ENCODE measurements at places on chromosomes 4 and X.

DNA sequence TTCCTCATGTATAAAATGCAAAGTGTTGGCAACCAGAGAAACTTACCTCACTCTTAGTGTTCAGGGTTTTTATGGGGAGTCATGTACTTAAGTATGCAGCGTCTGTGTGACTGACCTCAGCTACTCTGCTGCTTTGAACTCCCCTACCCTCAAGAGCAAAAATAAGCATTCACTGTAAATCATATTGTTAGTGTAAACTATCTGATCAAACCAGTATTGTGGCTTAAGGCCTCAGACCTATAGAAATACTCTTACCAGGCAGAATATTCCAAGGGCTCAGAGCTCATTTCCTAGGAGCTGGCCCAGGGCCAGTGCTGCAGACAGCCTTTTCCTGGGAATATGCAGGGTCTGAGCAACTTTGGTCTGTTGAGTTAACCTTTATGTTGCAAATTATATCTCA, 453.1 kb downstream of the CCSER1 start:
- no peak for DNase-seq

DNA sequence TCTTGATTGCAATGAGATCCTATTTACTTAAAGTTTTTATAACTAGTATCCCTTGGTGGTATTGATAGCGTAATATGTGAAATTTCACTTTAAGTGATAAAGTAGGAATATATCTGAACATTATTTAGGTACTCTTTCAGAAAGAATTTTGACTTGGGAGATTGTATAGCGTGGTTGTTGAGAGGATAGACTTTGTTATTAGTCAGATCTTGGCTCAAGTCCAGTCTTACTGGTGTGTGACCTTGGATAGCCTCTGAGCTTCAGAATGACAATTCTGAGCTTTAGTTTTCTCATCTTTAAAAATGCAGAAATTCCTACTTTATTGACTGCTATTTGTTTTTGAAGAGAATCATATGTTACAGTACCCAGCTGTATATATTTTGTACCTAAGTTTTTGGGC, 32.6 kb downstream of the DCK start:
- no peak for DNase-seq

GRCh38 chrX:24027985-24028384, 999 bp upstream of the KLHL15 start:
- no peak for DNase-seq

DNA sequence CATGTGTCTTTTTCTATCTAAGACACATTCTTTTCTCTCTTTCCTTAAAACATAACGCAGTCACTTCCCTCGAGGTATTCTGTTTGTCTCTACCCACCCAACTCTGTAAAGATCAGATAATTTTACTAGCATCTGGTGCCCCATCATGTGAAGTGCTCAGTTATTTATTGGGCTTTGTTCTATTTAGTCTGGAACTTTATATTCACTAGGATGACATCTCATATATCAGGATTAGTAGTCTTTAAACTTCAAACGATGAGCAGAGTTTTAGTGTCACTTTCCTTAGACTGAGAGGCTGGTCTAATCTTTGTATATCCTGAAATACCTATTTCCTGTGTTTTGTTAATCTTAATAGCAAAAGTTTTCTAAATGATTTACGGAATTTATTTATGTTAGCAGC, 445.5 kb upstream of the NDST3 start:
- DNase-seq: no peak

DNA sequence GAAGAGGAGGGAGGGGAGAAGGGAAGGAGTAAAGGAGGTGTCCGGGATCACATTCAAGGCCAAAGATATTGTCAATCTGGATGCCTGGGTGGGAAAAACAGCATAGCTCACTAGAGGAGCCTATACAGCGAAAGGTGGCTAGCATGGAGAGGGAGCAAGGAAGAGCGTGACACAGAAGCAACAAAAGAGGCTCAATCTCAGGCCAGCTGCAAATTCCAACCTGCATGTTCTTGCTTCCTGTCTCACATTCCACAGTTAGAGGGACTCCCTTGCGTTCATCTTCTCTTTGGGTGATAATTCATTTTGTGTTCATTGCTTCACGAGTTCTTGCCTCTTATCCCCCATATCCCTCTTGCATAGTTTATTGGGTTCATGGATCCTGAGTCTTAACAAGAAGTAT, 3.0 kb upstream of the CLNK start:
- no peak for DNase-seq

DNA sequence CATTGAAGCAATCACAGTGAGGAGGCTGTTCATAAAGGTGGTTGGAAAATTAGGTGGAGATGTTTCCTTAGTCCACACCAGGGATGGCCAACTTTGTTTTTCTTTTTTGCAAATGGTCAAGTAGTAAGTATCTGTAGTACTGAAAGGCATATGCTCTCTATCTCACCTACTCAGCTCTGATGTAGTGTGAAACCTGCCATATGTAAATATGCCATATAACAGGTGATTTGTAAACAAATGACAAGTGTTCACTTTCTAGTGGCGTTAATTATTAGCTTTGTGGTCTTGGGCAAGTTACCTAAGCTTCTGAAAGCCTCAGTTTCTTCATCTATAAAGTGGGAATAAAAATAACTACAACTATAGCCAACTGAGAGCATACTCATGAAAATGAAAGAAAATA, 421.4 kb upstream of the LCORL start:
- DNase-seq: no peak

- DNase-seq: no peak
These were observed 248.1 kb upstream of the PPARGC1A start for GRCh38 chr4:24137671-24138601.

DNA sequence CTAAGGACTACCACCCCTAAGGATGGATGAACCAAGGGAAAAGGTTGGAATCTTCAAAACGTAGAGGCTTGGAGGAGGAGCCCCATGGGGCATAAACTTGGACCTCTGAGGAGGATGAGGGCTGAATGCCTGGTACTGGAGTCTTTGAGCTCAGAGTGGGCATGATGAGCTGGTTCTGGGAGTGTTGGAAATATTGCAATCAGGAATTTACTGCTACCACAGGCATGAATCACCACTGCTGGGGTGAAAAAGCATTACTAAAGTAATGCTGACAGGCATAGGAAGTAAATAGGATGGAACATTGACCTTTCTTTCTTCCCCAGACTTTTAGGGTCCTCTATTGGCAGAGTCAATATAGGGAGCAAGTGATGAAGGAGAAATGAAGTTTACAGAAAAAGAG, 105.8 kb upstream of the RPS6KA3 start:
- no peak for DNase-seq

DNA sequence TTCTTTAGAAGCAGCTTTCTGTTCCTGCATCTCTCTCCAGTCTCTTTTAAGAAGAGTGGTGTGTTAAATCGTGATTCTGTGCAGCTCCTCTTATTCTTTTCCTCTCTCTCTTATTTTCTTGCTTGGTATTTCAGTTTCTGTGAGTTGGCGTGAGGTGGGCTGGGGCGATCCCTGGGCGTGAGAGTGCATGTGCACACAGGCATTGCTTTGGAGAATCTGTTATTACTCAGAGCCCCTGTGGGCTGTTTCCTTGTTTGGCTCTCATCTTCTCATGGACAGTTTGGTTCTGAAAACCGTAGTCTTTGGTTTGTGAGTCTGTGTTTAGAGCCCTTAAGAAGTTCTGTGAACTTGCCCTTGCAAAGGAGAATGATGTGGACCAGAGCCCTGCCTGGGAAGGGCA, 97.2 kb upstream of the CLNK start:
- no peak for DNase-seq

DNA sequence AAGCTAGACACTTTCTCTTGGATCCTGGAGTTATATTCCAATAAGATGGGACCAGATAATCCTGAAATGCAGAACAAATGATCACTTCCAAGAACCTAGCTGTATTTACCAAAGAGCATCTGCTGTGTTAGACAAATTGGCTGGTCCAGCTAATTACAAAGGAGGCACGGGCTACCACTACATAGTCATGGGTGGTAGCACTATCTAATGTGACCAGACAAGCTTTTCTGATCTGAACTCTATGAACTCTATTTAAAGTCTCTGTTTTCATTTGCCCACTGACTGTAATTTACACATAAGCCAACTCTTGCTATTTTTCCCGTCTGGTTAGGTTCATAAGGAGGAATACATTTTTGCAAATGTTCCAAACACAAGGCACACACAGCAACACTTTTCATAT, 34.6 kb downstream of the LNX1 start:
- DNase-seq: no peak

DNA sequence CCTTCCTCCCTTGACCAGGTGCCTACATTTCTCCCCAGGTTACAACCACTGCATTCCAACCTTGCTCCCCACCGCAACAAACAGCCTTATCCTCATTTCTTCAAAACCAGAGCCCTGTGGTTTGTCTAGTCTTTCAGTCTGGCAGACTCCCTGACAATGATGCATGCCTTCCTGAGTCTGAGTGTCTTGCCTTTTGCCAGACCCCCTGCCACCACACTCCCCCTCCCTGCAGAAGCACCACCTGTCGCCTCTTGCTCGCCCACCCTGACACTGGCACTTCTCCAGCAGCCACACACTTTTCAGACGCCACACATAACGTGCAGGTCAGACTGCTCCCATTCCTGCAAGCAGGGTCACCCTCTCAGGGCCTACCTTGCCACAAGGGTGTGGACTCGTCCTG, 349.2 kb upstream of the NOCT start:
- no peak for DNase-seq

GRCh38 chr4:78650106-78651024, 98.8 kb downstream of the ANXA3 start:
- no peak for DNase-seq

- DNase-seq: no peak
These were observed 167.1 kb downstream of the RAPGEF2 start for GRCh38 chr4:159269956-159270355.

- DNase-seq: no peak
These were observed 47.5 kb downstream of the SEPTIN11 start for GRCh38 chr4:76997077-76997476.

GRCh38 chr4:173231916-173232315, 63.3 kb downstream of the GALNT7 start:
- DNase-seq: no peak

DNA sequence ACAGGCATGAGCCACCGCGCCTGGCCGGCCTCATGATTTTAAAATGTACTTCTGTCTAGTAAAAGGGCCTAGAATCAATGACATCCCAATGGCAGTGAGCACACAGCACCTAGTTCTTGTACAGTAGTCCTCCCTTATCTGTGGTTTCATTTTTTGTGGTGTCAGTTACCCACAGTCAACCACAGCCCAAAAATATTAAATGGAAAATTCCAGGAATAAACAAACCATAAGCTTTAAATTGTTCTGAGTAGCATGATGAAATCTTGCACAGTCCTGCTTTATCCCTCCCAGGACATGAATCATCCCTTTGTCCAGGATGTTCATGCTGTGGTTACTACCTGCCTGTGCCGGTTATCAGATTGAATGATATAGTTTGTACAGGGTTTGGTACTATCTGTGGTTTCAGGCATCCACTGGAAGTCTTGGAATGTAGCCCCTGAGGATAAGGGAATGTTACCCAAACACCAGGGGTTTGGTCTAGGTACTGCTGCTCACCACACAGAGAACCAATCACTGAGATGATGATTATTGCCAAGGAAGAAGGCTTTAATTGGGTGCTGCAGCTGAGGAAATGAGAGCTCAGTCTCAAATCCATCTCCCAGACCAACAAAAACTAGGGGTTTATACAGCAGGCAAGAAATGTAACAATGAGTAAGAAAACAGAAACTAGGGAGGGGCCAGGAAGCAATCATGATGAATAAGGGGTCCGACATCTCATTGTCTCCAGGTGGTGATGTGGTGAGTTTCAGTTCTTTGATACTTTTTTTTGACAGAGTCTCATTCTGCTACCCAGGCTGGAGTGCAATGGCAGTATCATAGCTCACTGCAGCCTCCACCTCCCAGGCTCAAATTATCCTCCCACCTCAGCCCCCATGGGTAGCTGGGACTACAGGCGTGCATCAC, 16.2 kb upstream of the FHL1 start:
- DNase-seq: no peak

DNA sequence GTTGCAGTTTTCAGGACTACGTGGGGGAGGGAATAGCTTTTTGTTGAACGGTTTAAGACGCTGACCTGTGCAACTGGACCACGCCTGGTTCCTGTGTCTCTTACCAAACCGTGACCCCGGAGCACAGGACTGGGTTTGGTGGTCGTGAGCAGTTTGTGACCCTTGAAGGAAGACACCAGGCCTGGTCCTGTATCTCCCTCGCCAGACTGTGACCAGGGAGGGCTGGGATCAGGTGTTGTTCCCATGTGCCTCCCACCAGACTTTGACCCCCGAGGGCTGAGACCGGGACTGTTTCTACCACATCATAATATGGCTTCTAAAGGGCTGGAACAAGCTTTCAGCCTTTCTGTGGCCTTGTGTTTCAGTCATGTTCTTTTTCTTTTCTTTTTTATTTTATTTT, 683 bp downstream of the EBP start:
- DNase-seq: no peak

DNA sequence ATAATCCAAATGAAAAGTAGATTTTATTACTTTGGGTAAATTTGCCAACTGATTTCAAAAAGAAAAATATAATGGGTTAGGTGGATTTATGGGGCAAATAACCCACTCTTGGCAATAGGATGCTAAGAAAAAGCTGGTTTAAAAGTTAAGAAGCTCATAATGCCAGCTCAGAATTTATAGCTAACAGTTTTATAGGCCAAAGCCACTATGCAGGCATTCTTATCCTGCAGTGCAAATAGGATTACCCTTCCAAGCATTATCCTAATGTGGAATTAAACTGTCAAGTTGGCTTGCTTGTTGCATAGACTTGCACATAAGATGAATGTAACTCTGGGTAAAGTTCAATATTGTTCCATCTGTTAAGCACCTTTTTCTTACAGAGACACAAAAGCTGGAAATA, 703.0 kb downstream of the PCDH18 start:
- DNase-seq: no peak

DNA sequence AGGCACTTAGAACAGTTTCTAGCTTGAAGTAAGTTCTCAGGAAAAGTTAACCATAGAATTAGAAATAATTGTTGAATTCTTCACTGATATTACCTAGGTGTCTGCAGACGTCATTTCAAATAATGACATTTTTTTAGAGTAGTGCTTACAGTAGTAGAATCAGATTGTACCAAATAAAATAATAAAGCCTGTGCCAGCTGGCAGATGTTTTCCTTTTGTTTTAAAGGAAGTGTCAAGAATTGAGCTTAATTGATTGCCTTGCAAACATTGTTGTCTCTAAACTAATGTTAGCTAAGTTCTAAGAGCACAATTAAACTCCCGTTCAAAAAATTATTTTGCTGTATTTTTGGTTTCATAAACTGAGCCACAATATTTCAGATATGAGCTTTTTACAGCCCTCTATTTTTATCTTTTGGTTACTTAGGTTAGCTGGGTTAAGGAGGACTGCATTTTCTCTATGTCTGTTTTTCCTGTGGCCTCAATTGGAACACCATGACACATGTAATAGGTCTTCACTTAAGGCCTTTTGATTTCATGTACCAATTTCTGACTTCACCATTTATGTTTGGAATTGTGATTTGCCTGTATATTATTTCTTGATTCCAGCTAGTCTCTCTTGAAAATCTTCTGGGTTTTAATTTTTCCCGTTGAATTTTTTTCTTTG, 64.2 kb downstream of the DCUN1D4 start:
- no peak for DNase-seq

DNA sequence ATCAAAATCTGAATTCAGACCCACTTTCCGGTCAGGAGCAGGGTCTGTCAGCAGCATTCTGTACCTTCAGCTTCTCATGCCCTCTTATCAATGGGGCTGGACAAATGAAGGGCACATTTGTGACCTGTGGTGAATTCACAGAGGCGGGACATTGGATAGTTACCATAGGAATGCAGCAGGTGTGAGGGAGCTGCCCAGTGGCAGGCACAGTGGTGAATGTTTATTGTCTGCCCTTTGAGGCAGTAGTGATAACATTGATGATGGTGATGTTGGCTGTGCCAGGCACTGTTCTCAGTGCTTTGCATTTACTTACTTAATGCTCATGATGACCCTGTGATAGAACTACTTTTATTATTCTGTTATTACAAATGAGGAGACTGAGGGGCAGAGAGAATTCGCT, 101.2 kb upstream of the KIT start:
- DNase-seq: no peak

Measured in CD4-positive, alpha-beta T cell treated with Interleukin-1 beta for 1 hour (primary cell).